Mammary epithelial cell (primary cell): ENCODE measurements at places on chromosomes 7 and 10. TPM values are rescaled to one million over a fixed set of nuclear protein-coding genes. Genes with fewer than 3 reads are reported as not detected.

GPR15LG gene
- polyA plus RNA-seq: not detected

TEX47 gene
- polyA plus RNA-seq: not detected

CPEB3 gene
- 0.17 TPM for polyA plus RNA-seq

TRIM74 gene
- polyA plus RNA-seq: 0.03 TPM

MAT1A gene
- polyA plus RNA-seq: 0.16 TPM

FZD8 gene
- polyA plus RNA-seq: 9.4 TPM

SPDYE2B gene
- not detected for polyA plus RNA-seq

KCND2 gene
- not detected for polyA plus RNA-seq

ITPRID1 gene
- not detected for polyA plus RNA-seq

PRRT4 gene
- polyA plus RNA-seq: 0.26 TPM

INPP5A gene
- polyA plus RNA-seq: 17.3 TPM

ADARB2 gene
- not detected for polyA plus RNA-seq

VWDE gene
- 1.5 TPM for polyA plus RNA-seq

ZNF365 gene
- 7.1 TPM for polyA plus RNA-seq

C10orf53 gene
- not detected for polyA plus RNA-seq

CDH23 gene
- polyA plus RNA-seq: 0.03 TPM

MPP7 gene
- polyA plus RNA-seq: 3.5 TPM

SCIN gene
- polyA plus RNA-seq: not detected

TBL2 gene
- polyA plus RNA-seq: 36.8 TPM

LZTS2 gene
- 30.4 TPM for polyA plus RNA-seq

ENO4 gene
- 0.18 TPM for polyA plus RNA-seq

EN2 gene
- polyA plus RNA-seq: not detected

CEP55 gene
- 26.8 TPM for polyA plus RNA-seq

TRIL gene
- polyA plus RNA-seq: 0.01 TPM

TMEM176B gene
- not detected for polyA plus RNA-seq

ACTA2 gene
- 24.0 TPM for polyA plus RNA-seq
